Nucleus accumbens (tissue), 56 donors: ENCODE measurements at places on chromosomes 1 and 21.
A peak's percentile ranks its signal among the peaks of the same experiment; 100 is the strongest.

DNA sequence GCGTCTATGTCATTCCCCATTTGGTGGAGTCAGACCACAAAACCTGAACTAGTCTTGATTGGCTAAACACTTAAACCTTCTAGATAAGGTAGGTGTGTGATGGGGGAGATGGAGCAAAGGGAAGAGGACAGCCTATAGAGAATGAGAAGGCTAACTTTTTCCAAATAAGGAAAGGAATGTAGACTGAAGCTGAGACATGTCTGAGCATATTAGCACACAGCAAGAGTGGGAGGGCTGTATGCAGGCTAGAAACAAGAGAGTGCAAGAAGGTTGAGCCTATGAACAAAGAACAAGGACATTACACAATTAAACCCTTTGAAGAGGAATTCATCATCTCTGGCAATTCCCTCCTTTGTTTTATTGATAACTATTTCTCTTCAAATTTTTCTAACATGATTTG is 89.2 kb upstream of the OLFM3 start:
- DNase-seq = no peak

GRCh38 chr1:52907068-52907811 is 14.3 kb downstream of the ECHDC2 start:
- no peak for DNase-seq

DNA sequence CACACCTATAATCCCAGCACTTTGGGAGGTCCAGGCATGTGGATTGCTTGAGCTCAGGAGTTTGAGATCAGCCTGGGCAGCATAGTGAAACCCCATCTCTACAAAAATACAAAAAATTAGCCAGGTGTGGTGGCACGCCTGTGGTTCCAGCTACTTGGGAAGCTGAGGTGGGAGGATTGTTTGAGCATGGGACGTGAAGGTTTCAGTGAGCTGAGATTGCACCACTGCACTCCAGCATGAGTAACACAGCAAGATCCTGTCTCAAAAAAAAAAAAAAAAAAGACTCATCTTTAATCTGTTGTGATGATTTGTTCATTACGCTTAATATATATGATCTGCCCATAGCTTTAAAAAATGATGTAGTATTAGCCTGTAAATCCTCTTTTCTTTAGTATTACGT is 44.0 kb downstream of the OR10J1 start:
- no peak for DNase-seq

DNA sequence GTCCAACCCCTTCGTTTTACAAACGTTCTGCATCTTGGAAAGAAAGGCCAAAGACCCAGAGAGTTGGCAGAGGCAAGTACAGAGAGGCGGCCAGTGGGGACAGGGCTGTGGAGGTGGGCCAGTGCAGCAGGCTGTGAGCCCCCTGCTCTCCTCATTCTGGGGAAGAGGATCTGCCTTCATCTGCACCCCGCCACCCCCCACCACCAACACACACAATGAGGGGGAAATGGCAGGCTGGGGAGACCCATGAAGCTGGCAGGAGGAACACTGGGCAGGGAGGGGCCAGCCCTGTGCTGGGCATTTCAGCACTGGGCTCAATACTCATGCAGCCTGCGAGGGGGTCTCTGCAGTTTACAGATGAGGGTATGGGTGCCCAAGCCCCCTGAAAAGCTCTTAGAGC is 14.6 kb downstream of the STMN1 start:
- no peak for DNase-seq

DNA sequence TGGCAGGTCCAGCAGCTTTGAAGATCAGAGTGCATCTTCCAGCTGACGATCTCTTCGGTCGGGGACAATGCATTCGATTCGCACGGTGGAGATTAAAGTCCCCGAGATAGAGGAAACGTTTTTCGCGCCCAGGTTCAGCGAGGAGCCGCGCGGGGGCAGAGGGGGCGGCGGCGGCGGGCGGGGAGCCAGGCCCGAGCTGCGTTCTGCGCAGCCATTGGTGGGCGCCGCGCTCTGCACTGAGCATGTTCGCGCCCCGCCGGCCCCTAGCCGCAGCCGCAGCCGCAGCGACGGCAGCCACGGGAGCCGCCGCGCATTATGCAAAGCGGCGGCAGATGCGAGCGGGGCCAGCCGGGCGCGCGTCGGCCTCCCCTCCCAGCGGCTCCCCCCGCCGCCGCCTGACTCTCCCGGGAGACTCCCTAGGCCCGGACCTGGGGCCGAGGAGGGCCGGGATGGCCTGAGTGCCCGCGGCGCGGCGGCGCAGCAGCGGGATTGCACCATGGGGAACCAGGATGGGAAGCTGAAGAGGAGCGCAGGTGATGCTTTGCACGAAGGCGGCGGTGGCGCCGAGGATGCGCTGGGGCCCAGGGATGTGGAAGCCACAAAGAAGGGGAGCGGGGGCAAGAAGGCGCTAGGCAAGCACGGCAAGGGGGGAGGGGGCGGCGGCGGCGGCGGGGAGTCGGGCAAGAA is at the start of gene FMN2:
Gene FMN2 (plus strand): TSS at position 270 of the 687 bp plus-strand sequence. CDS start 227 bp downstream, at position 497.
- peak; percentile 8 for DNase-seq
